NB4 (cell line): ENCODE measurements at places on chromosomes 4 and X.
A peak's percentile ranks its signal among the peaks of the same experiment; 100 is the strongest.

DNA sequence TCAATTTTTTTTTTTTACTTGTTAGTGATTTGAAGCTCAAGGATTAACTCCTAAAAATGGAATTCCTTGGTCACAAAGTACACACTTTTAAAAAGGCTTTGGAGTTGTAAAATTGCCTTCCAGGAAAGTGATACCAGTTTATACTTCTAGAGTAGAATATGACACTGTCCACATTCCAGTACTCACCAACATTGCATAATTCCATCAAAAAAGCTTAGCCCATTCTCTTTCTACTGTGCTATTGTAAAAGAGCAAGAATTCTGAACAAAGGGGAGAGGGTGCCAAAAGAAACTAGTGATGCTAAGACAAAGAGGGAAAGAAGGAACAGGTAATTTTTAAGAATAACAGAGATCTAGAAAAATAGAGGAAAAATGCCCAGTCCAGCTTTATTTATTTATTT, 10.4 kb upstream of the PHOX2B start:
- no peak for DNase-seq

- no peak for DNase-seq
Observed at GRCh38 chr4:53116954-53117353, 248.9 kb downstream of the SCFD2 start.

DNA sequence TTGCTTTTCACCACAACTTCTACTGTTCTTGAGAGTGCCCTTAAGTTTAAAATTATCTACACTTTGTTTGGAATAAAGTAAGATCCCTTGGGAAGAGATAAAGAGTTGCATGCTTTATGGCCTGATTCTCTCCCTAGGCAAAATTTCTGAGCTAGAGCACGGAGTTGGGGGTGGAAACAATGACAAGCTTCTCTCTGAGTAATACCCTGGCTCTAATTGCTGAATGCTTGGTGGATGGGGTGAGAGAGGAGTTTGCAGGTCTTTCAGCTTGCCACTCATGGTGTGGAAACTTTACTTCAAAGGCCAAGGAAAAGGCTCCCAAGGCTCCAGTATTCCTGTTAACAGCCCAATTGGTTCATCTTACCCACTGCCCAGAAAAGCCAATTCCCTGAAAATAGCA, 26.1 kb upstream of the PRDM8 start:
- DNase-seq = no peak

DNA sequence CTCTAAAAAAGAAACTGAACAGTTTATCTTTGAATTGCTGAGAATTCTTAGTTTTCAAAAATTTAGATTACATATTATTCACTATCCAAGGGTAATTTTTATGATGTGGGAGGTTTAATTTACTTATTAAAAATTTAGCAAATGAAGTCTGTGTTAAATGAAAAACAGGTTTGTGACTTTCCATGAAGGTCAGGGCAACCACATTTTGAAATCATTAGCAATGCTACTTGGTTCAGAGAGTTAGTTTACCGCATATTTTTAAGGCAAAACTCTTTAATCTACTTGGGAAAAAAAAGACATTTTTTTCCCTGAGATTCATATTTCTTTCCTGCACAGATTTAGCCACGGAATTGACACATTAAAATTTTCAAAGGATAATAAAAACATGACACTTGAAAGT, 37.3 kb upstream of the PRSS12 start:
- no peak for DNase-seq

- no peak for DNase-seq
Observed at GRCh38 chrX:40459571-40460158, 121.1 kb upstream of the ATP6AP2 start.

GRCh38 chr4:152590179-152591031, 54.5 kb upstream of the FBXW7 start:
- DNase-seq = no peak

GRCh38 chr4:61273233-61273632, 73.1 kb downstream of the ADGRL3 start:
- DNase-seq = peak; percentile 57

- DNase-seq = no peak
Observed at GRCh38 chr4:4249866-4250265, 1.8 kb upstream of the TMEM128 start.

GRCh38 chr4:78291277-78291676, 234.2 kb downstream of the FRAS1 start:
- no peak for DNase-seq

- DNase-seq = no peak
Observed at GRCh38 chr4:136484996-136485395, 1047.3 kb downstream of the PCDH18 start.

GRCh38 chr4:180028682-180029081, 2214.5 kb upstream of the TENM3 start:
- DNase-seq = peak; percentile 31

DNA sequence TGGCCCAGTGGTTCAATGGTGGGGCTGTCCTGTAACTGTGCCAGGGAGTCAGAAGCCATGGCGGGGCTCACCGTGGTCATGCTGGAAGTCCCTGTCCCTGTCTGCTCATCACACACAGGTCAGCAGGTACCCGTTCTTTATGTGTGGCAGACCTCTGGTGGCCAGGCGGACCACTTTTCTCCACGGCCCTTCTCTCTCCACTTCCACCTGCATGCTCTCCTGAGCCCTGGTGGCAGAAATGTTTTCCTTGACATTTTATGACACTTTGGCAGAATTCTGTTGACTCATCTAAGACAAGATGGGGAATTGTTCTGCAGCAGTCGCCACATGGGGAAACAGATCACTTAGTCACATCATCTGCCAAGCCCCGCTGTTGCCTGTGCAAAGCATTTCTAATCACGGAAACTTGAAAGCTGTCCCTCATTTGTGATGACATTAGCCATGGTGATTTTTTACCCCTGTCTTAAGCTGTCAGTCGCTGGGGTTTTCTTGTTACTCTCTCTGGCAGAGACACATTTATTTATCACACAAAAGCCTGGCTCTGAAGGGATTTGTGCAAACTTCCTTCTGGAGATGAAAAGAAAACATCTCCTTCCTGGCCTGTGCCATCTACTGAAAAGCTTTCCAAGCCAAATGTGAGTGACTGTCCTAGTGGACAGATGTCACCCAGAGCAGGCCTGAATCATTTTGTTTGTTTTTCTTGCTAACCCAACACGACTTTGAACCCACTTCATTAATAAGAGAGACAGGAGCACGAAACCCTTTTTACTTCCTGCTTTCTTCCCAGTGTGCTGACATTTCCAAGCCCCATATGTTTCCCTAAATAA, 38.8 kb upstream of the STIM2 start:
- DNase-seq = peak; percentile 39

GRCh38 chrX:154542723-154543424, 3.8 kb downstream of the G6PD start:
- peak; percentile 93 for DNase-seq
